Fibroblast of lung (primary cell): ENCODE measurements at places on chromosomes 6 and 20.
A peak's percentile ranks its signal among the peaks of the same experiment; 100 is the strongest.

DNA sequence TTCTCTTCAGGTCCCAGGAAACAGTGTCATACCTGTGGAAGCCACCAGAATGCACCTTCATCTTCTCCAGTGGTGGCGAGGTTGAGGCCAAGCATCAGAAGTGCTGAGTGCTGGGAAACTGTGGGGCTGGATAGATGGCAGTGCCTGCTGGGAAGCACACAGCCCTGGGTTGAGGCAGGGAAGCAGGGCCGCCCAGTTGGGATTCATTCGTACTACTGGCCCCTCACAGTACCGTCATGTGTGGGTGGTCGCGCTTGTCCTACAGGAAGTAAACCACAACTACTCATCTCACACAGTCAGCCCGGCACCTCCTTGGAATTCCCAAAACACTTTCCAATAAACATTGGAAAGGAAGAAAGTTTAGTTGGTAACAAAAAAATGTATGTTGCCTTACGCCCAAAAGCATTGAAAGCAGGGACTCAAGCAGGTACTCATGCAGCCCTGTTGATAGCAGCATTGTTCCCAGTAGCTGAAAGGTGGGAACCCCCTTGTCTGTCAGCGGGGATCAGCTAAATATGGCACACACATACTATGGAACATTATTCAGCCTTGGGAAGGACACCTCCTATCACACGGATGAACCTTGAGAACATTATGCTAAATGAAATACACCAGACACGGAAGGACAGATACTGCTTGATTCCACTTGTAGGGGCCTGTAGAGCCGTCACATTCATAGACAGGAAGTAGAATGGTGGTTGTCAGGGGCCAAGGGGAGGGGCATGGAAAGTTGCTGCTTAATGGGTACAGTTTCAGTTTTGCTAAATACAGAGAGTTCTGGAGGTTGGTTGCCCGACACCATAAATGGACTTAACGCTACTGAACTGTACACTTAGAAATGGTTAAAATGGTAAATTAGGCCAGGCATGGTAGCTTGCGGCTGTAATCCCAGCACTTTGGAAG lies 162.7 kb downstream of the MTHFD1L start:
- DNase-seq = no peak

DNA sequence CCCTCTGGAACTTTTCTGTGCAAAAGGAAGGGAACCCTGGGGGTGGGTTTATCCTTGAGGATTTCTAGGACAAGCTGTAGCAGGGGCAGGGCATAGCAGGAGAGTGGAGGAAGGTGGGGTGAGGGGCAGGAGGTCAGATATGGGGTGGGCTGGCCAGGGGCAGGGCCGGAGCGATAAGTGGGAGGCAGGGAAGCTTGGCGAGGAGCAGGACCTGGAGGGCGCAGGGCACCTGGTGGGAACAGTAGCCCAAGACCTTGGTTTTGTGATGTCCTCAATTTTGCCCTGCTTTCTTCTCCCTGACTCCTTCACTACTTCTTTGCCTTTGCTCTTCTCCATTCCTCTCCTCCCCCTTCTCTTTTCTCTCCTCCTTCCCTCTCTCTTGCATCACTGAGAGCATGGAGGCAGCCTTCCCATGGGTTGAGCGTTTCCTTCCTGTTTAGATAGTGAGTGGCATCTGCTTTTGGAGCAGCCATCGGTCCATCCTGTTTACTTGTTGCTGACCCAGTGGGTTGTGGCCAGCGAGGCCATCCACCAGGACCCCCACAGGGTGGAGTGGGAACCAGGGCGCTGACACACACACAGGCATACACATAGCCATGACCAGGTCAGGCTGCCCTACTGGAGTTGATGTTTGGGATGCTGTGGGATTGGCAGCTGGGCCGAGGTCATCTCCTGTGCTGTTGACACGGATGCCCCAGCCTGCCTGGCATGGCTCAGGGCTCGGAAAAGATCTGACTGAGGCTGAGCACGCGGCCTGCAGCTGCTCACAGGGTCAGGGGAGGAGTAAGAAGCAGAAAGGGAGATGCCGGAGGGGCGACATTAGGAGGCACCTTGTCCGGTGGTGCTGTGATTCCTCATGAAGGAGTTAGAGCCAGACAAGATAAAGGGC lies 121.0 kb upstream of the RNF24 start:
- DNase-seq = no peak

DNA sequence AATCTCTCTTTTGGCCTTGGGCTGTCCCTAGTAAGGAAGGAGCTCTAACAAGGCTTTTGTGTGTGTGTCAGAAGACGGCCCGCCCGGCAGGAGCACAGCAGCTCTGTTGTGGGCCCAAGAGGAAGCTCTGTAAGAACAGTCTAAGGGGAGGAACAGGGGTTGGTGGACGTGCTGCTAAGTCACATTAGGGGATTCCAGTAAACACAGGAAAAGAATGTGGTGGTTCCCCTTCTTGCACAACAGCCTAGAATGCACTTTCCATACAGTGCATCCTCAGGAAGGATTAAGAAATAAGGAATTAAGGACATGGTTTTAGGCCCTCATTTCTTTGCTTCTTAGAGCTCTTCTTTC lies 114.5 kb downstream of the RNF144B start:
- peak; percentile 56 for DNase-seq

DNA sequence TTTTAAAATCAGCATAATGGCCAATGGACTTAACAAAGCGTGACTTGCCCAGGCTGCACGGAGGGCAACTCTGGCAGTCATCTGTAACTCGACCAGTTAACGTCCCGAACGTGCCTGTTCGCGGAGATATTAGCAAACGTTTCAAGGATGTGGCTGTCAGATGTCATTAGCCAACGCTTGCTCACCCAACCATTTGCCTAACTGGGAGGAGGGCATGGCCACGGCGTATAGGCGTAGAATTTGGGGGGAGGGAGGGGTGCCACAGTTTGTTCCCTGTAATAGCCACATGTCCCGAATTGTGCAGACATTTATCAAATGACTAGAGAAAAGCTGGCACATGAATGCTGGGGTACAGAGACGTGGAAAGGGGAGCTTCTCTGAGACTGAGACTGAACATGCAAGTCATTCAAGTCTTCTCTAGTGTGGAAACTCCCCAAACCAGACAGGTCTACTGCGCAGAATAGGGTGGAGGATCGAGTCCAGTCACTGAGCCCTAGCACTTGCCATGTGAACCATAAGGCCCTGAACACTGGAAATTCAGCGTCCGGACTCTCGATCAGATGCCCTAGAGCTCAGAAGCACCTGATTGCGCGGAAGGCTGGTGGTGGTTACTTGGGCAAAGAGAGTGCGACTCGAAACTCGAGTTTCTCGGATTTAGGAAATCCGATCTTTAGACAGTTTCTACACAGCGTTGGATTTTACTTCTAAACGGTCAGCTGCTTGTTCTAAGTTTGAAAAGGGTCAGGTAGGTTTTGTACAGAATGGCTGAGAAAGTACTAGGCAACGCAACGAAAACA lies 32.6 kb downstream of the TFAP2B start:
- DNase-seq = no peak

DNA sequence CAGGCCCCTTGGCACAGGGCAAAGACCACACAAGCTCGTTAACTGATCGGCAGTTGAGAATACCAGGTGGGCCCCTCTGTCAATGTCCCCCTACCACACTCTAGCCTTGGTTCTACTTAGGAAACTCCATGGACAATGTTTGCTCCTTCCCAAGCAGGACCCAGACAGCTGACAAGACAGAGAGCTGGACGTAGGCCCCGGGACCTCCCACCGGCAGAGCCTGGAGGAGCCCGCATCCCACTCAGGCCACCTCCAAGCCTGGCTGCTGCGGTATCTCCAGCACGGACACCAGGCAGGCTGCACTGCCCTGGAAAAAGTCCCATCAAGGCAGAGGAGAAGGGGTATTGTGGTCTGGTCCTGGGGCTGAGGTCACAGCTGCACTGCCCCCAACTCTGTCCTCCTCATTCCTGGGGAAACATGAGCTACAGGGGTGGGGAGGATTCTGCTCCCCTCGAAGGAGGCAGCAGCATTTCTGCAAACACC lies 6.2 kb upstream of the GRM4 start:
- no peak for DNase-seq

- peak; percentile 8 for DNase-seq
Measured at GRCh38 chr6:168414336-168415097, 26.5 kb upstream of the SMOC2 start.

GRCh38 chr20:472889-473292 lies 10.6 kb upstream of the TBC1D20 start:
- no peak for DNase-seq

DNA sequence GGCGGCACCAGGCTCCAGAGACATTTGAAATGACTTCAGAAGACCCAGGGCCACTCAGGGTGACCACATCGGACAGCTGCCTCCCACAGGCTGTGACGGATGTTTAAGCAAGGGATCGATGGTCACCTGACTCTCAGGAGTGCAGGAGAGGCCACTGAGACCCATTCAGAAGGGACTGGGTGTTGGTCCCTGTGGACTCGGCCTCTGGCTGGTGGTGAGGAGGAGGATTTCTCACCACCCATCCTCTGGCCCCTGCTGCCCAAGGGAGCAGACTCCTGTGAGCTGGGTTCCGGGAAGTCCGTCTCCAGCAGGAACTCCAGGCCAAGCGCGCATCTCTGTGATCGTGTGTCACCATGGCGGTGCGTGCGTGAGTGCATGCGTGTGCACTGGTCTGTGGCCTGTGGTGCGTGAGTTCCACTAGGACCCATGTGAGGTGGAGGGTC lies 25.5 kb downstream of the NPEPL1 start:
- no peak for DNase-seq

GRCh38 chr20:36501367-36502006 lies 39.8 kb upstream of the MYL9 start:
- no peak for DNase-seq

DNA sequence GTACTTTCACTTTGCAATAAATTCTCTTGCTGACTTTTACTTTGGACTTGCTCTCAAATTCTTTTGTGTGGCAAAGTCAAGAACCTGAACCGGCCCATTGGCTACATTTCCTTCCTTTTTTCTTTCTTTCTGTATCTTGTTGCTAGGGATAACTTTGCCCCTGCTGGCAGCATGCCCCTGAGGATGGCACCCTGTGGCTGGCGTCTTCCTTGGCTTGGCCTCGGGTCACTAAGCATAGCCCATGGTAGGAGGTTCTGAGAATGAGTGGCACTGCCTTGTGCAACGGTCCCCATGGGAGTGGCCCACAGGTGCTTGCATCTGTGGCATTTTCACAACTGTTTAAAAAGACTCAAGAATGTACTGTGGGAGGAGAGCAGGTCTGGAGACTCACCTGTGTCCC lies 14.0 kb upstream of the HLA-F start:
- DNase-seq = no peak

- no peak for DNase-seq
Measured at GRCh38 chr20:18805881-18806280, 7.7 kb upstream of the SCP2D1 start.

GRCh38 chr6:41174610-41175009 lies 11.7 kb upstream of the TREM2 start:
- DNase-seq = no peak

DNA sequence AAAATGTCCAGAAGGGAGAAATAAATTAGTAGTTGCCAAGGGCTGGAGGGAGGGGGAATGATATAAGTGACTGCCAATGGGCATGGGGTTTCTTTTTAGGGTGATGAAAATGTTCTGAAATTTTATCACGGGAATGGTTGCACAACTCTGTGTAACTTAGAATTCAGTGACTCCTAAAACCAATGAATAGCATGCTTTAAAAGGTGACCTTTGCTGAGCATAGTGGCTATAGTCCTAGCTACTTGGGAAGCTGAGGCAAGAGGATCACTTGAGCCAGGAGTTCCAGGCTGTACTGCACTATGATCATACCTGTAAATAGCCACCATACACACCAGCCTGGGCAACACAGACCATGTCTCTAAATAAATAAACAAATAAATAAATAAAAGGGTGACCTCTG lies 109.0 kb downstream of the ATG5 start:
- DNase-seq = peak; percentile 61

DNA sequence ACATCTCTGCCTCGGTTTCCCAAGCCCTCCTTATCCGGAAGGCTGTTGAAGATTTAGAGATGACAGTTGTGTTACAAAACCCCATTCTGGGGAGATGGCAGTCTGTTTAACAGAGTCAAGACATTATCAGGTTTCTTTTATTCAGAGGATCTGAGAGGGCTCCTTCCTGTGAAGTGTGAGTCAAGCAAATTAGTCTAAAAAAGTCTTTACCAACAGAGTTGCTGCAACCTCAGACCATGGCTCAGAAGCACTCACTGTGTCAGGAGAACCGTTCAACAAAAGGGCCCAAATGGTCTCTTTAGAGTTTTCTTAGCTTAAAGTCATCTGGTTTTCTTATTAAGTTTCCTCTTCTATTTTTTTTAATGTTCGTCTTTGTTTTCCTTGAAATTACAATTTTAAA lies 717.8 kb downstream of the EPM2A start:
- no peak for DNase-seq

DNA sequence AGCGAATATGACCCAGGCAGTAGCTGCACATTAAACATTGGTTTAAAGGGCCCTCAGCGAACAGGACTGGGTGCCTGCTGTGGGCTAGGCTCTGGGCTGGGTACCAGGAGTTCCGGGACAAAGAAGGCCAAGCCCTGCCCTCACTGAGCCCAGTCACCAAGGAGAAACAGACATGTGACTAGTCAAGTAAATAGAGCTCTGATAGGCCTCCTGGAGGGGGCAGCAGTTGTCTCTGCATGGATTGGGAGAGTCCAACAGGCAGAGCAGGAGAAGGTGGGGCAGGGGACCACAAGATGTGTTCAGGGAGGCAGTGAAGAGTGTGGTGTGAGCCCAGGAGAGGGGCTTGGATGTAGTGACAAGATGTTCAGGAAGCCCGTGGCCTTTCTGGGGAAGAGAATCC lies 3.1 kb downstream of the HM13 start:
- peak; percentile 60 for DNase-seq

DNA sequence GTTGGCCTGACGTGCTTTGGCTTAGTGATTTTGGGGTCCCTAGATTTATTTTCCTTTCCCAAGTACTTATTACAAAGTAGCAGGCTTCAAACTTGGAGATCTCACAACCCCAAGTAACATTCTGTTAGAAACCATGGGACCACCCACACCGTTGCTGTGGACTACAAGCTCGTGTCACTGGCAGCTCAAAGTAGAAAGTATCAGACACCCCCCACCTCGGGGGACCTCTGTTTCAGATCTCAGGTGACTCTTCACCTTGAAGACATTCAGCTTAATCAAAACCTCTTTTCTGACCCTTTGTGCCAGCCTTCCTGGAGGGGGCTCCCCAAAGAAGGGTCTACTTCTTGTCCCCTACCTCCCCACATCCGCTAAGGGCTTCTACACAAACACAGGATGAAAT lies 15.7 kb upstream of the MYT1 start:
- no peak for DNase-seq

GRCh38 chr6:29941471-29941870 lies 861 bp upstream of the HLA-A start:
- DNase-seq = peak; percentile 24

- DNase-seq = no peak
Measured at GRCh38 chr6:168676552-168677322, 235.8 kb downstream of the SMOC2 start.

GRCh38 chr6:119076576-119077390 lies 1.7 kb downstream of the FAM184A start:
- no peak for DNase-seq
